ENCODE measurements at places on chromosomes 2 and 18.

- DNase-seq: no peak
Observed at GRCh38 chr18:76730901-76731300, 91.5 kb upstream of the ZNF236 start.

DNA sequence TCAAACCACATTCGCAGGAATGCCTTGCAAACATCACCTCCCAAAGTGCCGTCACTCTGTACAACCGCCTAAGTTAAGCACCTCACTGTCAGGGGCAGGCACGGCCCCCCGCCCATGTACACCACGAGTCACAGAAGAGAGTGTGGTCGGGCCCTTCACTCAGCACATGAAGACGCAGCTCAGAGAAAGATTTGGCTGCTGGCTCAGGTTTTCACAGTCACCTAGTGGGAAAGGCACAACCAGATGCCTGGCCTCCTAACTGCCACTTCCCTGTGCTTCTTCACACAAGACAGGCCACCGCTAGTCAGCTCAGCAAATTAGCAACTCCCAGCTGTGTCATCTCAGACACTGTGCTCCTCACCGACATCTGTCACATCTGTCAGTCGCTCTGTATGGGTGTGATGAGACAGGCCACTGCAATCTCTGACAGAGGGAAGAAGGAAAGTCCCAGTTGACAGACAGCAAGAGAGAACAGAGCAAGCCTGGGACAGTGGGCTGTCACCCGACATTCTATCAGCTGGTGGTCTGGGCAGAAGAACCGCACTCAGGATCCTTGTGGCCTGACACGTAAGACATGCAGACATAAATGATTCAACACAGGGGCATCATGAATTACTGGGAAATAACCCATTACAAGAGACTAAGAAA lies 60.8 kb downstream of the CRACDL start:
- peak; percentile 50 for DNase-seq

GRCh38 chr2:1745171-1746023 lies 1.1 kb upstream of the PXDN start:
- DNase-seq: no peak

- DNase-seq: no peak
Observed at GRCh38 chr2:63755216-63755615, 86.5 kb upstream of the UGP2 start.

GRCh38 chr2:230564805-230565779 lies 147.6 kb upstream of the CAB39 start:
- no peak for DNase-seq

DNA sequence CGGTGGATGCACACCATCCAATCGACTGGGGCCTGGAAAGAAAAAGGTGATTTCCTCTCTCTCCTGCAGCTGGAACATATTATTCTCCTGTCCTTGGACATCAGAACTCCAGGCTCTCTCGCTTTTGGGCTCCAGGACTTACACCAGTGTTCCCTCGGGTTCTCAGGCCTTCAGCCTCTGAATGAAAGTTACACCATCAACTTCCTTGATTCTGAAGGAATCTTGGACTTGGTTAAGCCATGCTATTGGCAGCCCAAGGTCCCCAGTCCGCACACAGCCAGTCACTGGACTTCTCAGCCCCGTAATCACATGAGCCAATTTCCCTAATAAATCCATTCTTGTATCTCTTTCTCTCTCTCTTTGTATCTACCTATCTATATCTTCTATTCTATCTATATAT lies 418.9 kb downstream of the IRS1 start:
- DNase-seq: no peak

GRCh38 chr2:235676536-235676799 lies 182.6 kb downstream of the AGAP1 start:
- no peak for DNase-seq

DNA sequence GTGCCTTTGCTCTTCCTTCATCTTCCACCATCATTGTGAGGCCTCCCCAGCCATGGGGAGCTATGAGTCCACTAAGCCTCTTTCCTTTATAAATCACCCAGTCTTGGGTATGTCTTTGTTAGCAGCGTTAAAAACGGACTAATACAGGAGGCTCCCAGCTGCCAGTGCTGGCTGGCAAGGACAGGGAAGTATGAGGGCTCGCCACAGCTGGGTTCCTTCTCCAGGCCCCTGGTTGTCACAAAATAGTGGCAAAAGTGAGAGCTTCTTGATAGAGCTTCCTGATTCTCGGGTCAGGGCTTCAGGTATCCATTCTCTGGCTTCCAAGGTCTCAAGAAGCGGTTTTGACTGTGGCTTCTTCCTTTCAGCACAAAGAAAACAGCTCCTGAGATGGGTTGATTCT lies 85.0 kb downstream of the ZNF516 start:
- DNase-seq: no peak

DNA sequence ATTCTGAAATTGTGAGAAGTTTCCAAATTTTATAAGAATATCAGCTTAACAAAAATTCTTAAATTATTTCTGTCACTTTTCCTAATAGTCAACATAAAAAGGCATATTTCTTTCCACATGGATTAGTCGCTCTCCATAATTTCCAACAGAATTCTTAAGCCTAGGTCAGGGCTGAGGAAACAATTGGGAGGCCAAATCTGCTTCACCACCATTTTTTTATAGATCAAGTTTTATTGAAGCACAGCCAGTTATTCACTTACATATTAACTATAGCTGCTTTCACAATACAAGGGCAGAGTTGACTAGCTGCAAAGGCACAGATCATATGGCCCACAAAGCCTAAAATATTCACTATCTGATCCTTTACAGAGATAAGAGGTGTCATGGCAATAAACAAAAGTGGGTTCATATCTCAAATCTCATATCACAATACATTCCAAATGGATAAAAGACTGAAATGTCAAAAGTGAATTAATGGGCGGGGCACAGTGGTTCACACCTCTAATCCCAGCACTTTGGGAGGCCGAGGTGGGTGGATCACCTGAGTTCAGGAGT lies 18.7 kb downstream of the MEMO1 start:
- no peak for DNase-seq

DNA sequence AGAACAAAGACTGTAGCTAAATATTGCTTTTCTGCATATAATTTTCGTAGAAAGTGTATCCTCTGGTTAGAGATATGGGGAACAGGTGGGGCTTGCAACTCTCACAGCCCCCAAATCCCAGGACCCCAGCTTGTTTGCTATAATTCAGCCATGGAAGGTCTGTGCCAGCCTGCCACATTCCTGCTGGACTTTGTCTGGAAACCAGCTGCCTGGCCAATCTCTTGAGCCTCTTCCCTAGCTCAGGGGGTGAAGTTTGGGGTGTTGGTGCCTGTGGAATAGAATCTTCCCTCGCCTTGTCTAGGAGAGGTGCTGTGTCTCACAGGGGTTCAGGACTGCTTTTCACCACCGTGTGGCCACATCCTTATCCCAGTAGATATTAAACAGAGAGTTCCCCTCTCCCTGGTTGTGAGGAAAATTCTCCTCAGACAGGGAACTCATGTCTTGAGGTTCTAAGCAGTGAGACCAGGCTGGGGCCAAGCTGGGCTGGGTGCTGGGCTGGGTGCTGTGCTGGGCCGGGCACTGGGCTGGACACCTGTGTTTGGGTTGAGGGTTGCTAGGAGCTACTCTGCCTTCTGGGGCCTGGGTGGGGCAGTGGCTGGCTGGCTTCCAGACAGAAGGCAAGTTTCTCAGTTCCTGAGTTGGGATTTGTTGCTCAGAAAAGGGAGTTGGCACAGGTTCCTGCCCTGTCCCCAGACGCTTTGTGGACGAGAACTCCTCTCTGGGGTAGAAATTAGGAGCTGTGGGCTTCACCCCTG lies 12.3 kb downstream of the TOGARAM2 start:
- DNase-seq: no peak

DNA sequence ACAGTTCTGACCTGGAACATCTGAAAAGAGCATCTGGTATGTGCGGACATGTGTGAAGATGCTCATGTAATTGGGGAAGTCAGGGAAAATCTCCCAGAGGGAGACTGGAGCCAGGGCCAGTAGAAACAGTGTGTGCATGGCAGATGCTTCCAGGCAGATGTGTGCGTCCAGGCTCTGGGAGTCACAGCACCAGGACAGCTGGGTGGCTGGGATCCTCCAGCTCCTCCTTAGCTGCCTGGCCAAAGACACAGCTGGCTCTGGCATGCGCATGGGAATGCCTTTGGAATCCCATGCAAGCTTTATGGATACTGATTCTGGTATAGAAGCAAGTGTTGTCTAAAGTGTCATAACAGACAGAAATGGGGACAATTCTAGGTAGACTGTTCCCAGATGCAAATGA lies 369.7 kb downstream of the INSIG2 start:
- DNase-seq: no peak

DNA sequence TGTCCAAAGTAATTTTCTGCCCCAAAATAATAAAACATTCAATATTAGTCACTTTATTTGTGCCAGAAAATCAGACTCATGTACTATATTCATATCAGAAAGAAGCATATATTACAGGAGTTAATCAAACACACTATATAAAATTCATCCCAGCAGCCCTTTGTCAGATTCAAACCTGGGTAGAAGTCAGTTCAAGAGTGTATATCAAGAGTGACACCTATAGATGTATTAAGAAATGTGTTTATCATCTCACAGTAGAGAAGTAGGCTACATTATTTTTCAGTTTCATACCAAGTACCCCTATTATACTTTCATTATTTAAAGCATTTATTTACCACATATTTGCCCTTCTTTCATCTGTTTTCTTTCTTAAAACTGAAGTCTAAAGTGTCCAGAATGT lies 193.2 kb upstream of the DDX18 start:
- DNase-seq: no peak

GRCh38 chr2:64914735-64915509 lies 74.3 kb upstream of the SLC1A4 start:
- DNase-seq: no peak

- peak; percentile 60 for DNase-seq
Observed at GRCh38 chr2:88452980-88453582, 588 bp upstream of the FOXI3 start.

- DNase-seq: peak; percentile 92
Observed at GRCh38 chr18:46250084-46250811, 146.1 kb downstream of the HAUS1 start.

GRCh38 chr2:221482666-221483455 lies 89.2 kb downstream of the EPHA4 start:
- no peak for DNase-seq

DNA sequence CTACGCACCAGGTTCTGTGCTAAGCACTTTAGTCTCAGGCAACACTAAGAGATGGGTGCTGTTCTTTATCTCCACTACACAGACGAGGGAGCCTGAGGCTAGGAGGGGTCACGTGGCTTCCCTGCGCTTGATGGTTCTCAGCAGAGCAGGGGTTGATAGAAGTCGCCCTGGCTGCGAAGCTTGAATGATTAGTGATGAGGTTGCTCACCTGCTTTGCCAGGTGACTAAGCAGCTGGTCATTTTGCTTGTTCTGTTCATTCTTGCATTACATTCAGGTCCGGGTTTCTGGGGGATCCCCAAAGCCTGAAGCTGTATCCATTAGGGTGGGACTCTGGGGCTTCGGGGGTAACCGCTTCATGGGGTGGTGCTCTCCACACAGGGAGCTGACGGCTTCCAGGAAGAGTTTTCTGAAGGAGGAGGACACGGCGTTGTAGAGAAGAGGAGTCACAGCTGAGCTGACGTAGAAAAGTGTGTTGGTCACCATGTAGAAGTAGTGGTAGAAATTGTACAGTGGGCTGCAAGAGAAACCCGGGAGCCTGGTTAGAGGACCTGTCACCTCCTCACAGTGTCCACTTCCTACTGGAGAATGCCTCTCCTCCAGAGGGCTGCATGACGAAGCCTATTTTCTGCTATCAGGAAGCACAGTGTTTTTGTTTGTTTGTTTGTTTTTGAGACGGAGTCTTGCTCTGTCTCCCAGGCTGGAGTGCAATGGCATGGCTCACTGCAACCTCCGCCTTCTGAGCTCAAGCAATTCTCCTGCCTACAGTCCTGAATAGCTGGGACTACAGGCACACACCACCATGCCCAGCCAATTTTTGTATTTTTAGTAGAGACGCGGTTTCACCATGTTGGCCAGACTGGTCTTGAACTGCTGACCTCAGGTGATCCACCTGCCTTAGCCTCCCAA lies 11.5 kb downstream of the NTSR2 start:
- no peak for DNase-seq

DNA sequence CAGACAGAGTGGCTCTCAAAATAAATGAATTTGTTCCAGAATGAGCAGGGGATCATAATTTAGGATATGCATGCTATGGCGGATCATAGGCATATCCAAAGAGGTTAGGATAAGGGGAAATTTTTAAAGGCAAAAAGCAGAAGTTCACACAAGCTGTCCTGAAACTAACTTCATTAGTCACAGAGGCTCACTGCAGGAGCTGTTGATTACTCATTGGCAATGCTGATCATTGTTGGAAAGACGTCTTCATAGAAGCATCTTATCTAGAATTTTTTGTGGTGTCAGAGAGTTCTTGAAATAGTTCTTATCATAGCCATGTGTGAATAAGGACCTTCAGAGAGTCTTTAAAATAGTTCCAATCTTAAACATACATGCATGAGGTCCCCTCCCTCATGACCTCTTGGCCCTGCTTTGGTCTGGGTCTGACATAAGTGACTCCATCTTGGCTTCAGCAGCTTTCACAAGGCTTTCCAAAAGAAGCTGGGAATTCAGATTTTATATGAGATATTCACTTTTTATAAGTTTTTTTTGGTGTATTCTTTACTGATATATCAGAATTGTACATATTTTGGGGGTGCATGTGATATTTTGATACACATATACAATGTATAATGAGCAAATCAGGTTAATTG lies 7.5 kb upstream of the CCDC195 start:
- no peak for DNase-seq

GRCh38 chr2:85680707-85681371 lies 12.8 kb upstream of the SFTPB start:
- peak; percentile 67 for DNase-seq

GRCh38 chr2:127431408-127432023 lies 13.3 kb downstream of the PROC start:
- no peak for DNase-seq

GRCh38 chr2:1947316-1947715 lies 203.0 kb upstream of the PXDN start:
- DNase-seq: no peak

GRCh38 chr2:118044854-118045253 lies 31.0 kb upstream of the CCDC93 start:
- DNase-seq: no peak

- no peak for DNase-seq
Observed at GRCh38 chr2:7239078-7239477, 321.9 kb downstream of the RNF144A start.

- peak; percentile 92 for DNase-seq
Observed at GRCh38 chr2:217713395-217714286, 289.2 kb downstream of the TNS1 start.

GRCh38 chr2:86519349-86519748 lies 43.9 kb downstream of the CHMP3 start:
- no peak for DNase-seq

GRCh38 chr2:43127208-43127940 lies 99.0 kb downstream of the ZFP36L2 start:
- DNase-seq: peak; percentile 96

- DNase-seq: no peak
Observed at GRCh38 chr2:128370468-128371247, 52.0 kb upstream of the HS6ST1 start.
